Uterus (tissue), 4 donors: ENCODE measurements at places on chromosomes 12 and 14.

GRCh38 chr14:49036984-49037516 lies 549.1 kb downstream of the RPS29 start:
- H3K4me1 ChIP-seq: no peaks in the 10 kb centered on the region
- no peak overlapping the region for H3K27ac ChIP-seq
- H3K4me3 ChIP-seq: no peak overlapping the region
- H3K27me3 ChIP-seq: no peaks in the 10 kb centered on the region
- DNase-seq: no peak
- no peaks in the 10 kb centered on the region for H3K36me3 ChIP-seq

GRCh38 chr14:88281447-88281846 lies 41.6 kb downstream of the KCNK10 start:
- DNase-seq: no peak
- no peaks in the 10 kb centered on the region for H3K4me1 ChIP-seq
- no peak overlapping the region for H3K4me3 ChIP-seq
- H3K27ac ChIP-seq: no peak overlapping the region
- no peaks in the 10 kb centered on the region for H3K36me3 ChIP-seq

DNA sequence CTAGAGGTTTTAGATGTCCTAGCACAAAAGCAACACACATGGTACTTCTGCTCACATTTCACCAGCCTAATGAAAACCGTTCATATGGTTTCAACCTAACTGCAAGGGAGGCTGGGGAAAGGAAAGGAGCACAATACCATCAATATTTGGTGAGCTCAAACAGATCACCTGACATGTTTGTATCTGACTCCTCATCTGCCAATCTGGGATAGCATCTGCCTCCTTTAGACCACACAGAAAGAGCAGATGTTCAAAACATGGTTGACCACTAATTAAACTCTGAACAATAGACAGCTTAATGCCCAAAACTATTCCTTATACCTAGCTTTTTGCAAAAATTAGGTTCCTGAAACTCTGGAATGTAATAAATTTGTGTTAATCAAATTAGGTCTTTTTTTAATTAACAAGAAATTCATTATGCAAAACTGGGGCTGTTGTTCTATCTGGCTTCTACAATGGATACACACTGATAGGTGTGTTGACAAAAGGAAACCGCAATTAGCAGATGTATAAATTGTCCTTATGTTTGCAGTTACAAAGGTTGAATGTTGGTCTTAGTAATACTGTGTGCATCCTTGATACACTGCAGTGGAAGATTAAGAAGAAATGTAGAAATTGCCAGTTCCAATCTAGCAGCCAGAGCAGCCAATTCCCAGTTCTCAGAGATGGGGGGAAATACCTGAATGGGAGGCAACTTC lies 89.3 kb downstream of the DUSP6 start:
- H3K4me1 ChIP-seq: no peaks in the 10 kb centered on the region
- no peak overlapping the region for H3K4me3 ChIP-seq
- no peaks in the 10 kb centered on the region for H3K27me3 ChIP-seq
- H3K27ac ChIP-seq: no peak overlapping the region

- DNase-seq: no peak
- no peaks in the 10 kb centered on the region for H3K4me1 ChIP-seq
- no peak overlapping the region for H3K4me3 ChIP-seq
- H3K36me3 ChIP-seq: no peaks in the 10 kb centered on the region
Observed at GRCh38 chr12:42695490-42695995, 106.0 kb upstream of the PRICKLE1 start.

GRCh38 chr12:108667349-108667748 lies 33.7 kb upstream of the SELPLG start:
- DNase-seq: no peak
- H3K4me1 ChIP-seq: peaks cover 24% of the 10 kb centered on the region
- peak overlapping the region; percentile 90 for H3K27ac ChIP-seq
- no peaks in the 10 kb centered on the region for H3K36me3 ChIP-seq
- no peaks in the 10 kb centered on the region for H3K27me3 ChIP-seq

GRCh38 chr14:63282997-63283883 lies 35.5 kb downstream of the GPHB5 start:
- no peaks in the 10 kb centered on the region for H3K4me1 ChIP-seq
- no peak overlapping the region for H3K4me3 ChIP-seq
- H3K27ac ChIP-seq: peak overlapping the region; percentile 44
- no peaks in the 10 kb centered on the region for H3K36me3 ChIP-seq

- H3K27me3 ChIP-seq: no peaks in the 10 kb centered on the region
- H3K4me3 ChIP-seq: no peak overlapping the region
- H3K4me1 ChIP-seq: no peaks in the 10 kb centered on the region
Observed at GRCh38 chr14:60573943-60574495, 65.1 kb downstream of the SIX6 start.

- no peaks in the 10 kb centered on the region for H3K36me3 ChIP-seq
- no peak overlapping the region for H3K4me3 ChIP-seq
- H3K27ac ChIP-seq: no peak overlapping the region
- H3K27me3 ChIP-seq: no peaks in the 10 kb centered on the region
Observed at GRCh38 chr12:80189241-80189640, 89.9 kb downstream of the OTOGL start.

DNA sequence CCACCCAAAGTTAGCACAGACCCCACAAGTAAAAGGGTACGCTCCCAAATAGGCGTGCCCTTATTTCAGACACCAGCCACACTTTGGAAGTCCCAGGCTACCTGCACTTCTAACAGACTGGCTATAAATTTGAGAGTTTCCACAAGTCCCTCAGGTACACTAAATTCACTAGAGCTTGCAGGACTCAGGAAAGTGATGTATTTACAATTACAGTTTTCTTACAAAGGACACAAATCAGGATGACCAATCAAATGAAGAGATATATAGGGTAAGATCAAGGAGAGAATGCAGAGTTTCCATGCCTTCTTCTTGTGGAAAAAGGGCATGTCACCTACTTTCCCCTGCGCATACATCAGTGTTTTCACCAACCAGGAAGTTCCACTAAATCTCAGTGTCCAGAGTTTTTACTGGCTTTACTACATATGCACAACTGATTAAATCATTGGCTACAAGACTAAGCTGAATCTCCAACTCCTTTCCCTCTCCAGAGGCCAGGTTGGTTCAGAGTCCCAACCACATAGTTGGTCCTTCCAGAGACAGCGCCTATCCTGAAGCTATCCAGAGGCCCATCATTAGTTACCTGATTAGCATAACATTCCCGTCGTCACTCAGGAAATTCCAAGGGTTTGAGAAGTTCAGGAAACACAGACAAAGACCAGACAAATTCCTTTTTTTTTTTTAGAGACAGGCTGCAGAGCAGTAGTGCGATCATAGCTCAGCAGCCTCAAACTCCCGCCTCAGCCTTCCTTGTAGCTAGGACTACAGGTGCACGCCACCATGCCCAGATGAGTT lies 84.2 kb downstream of the DENND5B start:
- no peak overlapping the region for H3K27ac ChIP-seq
- H3K36me3 ChIP-seq: no peaks in the 10 kb centered on the region
- H3K4me1 ChIP-seq: no peaks in the 10 kb centered on the region
- DNase-seq: no peak

GRCh38 chr12:15601210-15601800 lies 187.9 kb downstream of the EPS8 start:
- H3K4me3 ChIP-seq: no peak overlapping the region
- H3K4me1 ChIP-seq: peaks cover 9% of the 10 kb centered on the region
- DNase-seq: no peak
- no peak overlapping the region for H3K27ac ChIP-seq

GRCh38 chr14:33307691-33308251 lies 369.1 kb downstream of the NPAS3 start:
- DNase-seq: peak; percentile 22
- H3K4me1 ChIP-seq: no peaks in the 10 kb centered on the region
- H3K36me3 ChIP-seq: no peaks in the 10 kb centered on the region
- no peaks in the 10 kb centered on the region for H3K27me3 ChIP-seq
- H3K4me3 ChIP-seq: no peak overlapping the region

DNA sequence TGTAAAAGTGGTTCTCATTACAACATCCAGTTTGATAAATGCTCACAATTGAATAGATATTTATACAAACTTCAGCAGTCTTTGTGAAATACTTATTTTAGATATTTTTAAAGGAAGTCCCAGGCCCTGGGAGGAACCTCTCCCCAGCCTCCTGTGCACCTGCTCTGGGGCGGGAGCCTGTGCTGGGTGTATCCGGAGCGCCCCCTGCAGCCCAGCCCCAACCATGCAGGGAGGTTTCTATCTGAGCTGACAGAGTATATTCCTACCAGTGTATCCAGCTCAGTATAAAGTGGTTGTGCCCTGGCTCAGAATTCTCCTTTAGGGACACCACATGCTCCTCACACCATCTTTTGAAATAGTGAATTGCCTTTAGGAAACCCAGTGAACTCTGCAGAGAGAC lies 851.8 kb downstream of the TMEM121 start:
- no peaks in the 10 kb centered on the region for H3K4me1 ChIP-seq
- no peaks in the 10 kb centered on the region for H3K36me3 ChIP-seq
- no peaks in the 10 kb centered on the region for H3K27me3 ChIP-seq
- no peak overlapping the region for H3K4me3 ChIP-seq

DNA sequence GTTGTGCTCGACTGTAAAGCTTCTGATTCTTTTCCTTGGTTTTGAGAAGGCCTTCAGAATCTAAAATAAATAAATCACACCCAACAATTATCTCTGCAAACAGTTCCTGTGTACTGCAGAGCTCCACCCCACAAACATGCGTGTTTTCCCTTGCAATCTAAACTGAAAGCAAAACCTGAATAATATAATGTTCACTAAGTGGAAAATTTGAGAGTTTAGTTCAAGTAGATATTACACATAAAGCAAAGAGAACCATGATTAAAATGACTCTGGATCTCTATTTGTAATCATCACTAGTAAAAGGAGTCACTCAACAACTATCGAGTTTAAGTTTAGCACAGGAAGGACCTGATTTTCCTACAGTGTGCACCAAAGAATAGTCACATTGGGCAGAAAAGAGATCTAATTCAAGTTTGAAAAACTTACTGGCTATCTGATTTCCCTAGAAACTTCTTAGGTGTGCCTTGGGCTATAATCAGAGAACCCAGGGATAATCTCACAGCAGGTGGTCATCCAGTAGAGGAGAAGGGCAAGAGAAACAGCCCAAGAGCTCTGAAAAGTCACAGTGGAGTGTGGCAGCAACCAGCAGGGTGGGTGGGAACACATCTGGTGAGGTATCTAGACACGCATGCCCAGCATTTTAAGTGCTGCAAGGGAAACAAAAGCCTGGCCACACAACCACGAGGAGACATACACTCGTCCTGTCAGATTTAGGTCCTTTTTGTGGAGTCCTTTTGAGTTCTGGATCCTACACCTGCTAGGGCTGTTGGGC lies 25.4 kb downstream of the ATG14 start:
- no peaks in the 10 kb centered on the region for H3K27me3 ChIP-seq
- H3K27ac ChIP-seq: no peak overlapping the region
- DNase-seq: no peak
- no peaks in the 10 kb centered on the region for H3K36me3 ChIP-seq
- H3K4me1 ChIP-seq: no peaks in the 10 kb centered on the region
- no peak overlapping the region for H3K4me3 ChIP-seq

DNA sequence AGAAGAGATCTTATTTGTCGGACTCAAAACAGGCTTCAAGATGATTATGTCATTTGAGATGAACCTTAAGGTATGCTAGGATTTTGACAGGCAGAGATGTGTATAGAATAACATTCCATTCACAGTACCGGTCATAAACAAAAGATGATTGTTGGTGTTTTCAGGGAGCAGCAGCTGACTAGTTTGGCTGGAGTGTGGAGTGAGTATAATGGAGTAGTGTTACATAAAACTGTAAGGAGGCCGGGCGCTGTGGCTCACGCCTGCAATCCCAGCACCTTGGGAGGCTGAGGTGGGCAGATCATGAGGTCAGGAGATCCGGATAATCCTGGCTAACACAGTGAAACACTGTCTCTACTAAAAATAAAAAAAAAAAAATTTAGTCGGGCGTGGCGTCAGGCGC lies 23.9 kb downstream of the SERPINA10 start:
- H3K4me3 ChIP-seq: no peak overlapping the region
- H3K27ac ChIP-seq: no peak overlapping the region
- H3K36me3 ChIP-seq: no peaks in the 10 kb centered on the region
- no peaks in the 10 kb centered on the region for H3K4me1 ChIP-seq
- H3K27me3 ChIP-seq: no peaks in the 10 kb centered on the region

- DNase-seq: no peak
- no peaks in the 10 kb centered on the region for H3K36me3 ChIP-seq
- H3K4me3 ChIP-seq: no peak overlapping the region
- peak overlapping the region; percentile 48 for H3K27ac ChIP-seq
Observed at GRCh38 chr14:74886001-74886400, 4.3 kb downstream of the DLST start.

DNA sequence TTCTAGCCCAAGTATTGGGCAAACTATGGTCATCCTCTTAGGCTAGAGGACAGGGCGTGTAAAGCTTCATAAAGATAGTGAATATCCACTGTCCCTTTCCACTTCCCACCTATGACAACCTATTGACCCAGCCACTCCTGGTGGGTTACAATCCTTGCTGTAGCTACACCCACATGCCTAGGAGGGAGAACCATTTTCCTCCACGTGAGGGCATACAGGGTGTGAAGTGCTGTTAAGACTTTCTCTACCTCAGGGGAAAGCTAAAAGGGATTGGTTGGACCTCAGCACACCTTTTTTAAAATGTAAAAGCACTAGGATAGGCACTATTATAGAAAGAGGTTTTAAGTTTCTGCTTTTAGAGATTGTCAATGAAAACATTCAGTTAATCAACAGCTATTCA lies 124.4 kb downstream of the TPH2 start:
- no peak overlapping the region for H3K27ac ChIP-seq
- H3K27me3 ChIP-seq: no peaks in the 10 kb centered on the region
- no peaks in the 10 kb centered on the region for H3K36me3 ChIP-seq
- no peak for DNase-seq
- H3K4me3 ChIP-seq: no peak overlapping the region

DNA sequence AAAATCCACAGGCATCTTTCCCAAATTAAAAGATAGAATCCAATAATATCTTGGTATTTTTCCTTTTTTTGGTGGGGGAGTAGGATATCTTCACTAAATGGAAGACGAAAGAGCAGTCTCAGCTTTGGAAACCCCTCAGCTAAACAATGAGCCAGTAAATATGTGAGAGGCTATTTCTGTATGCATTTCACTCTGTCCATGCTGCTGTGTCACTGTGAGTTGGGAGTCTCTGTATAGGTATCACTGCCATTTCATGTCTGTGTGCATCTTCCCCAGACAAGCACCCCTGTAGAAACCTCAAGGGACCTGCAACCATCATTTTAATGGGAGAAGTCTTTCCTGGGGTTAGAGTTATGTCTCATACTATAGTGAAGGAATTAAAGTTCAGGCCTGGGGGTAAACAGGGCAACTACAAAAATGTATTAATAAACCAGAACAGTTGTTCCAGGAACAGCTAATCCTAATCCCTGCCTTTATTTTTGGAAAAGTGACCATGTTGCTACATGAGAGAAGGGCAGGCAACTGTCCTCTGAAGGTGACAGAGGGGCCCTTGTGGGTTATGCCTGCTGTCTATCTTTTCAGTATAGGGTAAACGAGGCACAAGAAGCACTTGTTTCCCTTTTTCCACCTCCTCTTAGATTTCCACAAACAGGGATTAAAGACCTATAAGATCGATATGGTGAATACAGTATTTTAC lies 11.3 kb upstream of the STAC3 start:
- no peaks in the 10 kb centered on the region for H3K27me3 ChIP-seq
- DNase-seq: no peak
- H3K4me3 ChIP-seq: no peak overlapping the region
- no peak overlapping the region for H3K27ac ChIP-seq
- H3K4me1 ChIP-seq: no peaks in the 10 kb centered on the region

GRCh38 chr12:52066346-52067080 lies 3.3 kb upstream of the ATG101 start:
- H3K27ac ChIP-seq: no peak overlapping the region
- DNase-seq: no peak
- H3K4me1 ChIP-seq: peaks cover 5% of the 10 kb centered on the region
- no peaks in the 10 kb centered on the region for H3K27me3 ChIP-seq
- no peak overlapping the region for H3K4me3 ChIP-seq
- no peaks in the 10 kb centered on the region for H3K36me3 ChIP-seq
